GM19239 (cell line): ENCODE measurements at places on chromosomes 1 and 21.

- no peak for DNase-seq
These were observed 40.3 kb downstream of the LRRC8C start for GRCh38 chr1:89673251-89673650.

DNA sequence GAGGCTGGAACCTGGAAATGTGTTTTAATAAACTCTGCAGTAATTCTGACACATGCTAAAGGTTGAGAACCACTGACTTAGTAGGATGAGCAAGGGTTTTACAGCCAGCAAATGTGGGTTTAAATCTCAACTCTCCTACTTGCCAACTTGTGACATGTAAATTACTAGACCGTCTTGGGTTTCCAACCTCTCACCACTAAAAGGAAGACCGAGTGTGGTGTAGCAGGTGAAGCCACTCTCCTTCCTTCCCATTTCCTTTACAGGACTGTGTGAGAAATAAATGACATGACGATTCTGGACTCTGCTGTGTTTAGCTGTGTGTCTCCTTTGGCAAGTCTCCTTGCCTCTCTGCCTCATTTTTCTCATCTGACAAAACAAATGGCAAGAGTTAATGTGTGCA lies 49.5 kb upstream of the DNAJC6 start:
- no peak for DNase-seq

DNA sequence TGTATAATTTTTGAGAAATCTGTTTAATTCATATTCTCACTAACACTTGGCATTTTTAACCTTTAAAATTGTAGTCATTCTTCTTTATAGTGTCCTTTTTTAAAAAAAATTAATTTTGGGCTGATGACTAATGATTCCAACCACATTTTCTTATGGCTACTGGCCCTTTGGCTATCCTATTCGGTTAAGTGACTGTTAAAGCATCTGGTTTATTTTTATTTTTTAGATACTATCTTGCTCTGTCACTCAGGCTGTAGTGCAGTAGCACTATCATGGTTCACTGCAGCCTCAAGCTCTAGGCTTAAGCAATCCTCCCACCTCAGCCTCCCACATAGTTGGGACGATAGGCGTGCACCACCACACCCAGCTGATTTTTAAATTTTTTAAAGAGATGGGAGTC lies 723.2 kb upstream of the CXADR start:
- DNase-seq: no peak

DNA sequence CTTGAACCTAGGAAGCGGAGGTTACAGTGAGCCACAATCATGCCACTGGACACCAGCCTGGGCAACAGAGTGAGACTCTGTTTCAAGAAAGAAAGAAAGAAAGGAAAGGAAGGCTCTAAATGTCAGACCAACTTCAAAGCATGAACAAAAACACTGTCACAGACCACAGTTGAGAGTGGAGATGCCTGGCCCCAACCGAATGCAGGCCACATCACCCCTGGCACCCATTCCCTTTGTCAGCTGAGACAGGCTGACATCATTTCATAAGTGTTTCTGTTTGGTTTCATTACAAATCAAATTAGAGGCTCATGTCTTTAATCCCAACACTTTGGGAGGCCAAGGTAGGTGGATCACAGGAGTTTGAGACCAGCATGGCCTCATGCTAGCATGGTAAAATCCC lies 28.6 kb upstream of the NADK start:
- DNase-seq: no peak

- DNase-seq: peak; percentile 78
These were observed 6.3 kb downstream of the HPCA start for GRCh38 chr1:32892368-32893197.

DNA sequence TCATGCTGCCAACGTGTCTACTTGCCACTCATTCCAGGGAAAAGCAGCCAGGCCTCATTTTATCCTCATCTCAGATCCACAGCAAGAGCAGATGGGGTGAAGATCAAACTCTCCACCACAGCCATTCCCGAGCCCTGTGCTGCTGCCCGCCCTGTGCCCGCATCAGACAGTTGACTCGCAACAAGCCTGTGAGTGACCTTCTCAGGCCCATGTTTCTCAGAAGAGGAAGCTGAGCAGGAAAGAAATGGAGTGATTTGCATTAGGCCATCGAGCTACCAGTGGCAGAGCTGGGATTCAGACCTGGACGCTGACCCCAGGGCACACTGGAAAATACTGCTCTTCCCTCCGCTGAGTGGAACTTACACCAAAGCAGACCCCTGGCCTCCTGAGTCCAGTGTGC lies 1.2 kb downstream of the CNR2 start:
- no peak for DNase-seq

- no peak for DNase-seq
These were observed 24.7 kb downstream of the INAVA start for GRCh38 chr1:200919386-200919785.

- no peak for DNase-seq
These were observed 53.3 kb upstream of the SYT14 start for GRCh38 chr1:209884665-209885117.

- DNase-seq: no peak
These were observed 1.4 kb downstream of the GPR61 start for GRCh38 chr1:109541102-109541501.

DNA sequence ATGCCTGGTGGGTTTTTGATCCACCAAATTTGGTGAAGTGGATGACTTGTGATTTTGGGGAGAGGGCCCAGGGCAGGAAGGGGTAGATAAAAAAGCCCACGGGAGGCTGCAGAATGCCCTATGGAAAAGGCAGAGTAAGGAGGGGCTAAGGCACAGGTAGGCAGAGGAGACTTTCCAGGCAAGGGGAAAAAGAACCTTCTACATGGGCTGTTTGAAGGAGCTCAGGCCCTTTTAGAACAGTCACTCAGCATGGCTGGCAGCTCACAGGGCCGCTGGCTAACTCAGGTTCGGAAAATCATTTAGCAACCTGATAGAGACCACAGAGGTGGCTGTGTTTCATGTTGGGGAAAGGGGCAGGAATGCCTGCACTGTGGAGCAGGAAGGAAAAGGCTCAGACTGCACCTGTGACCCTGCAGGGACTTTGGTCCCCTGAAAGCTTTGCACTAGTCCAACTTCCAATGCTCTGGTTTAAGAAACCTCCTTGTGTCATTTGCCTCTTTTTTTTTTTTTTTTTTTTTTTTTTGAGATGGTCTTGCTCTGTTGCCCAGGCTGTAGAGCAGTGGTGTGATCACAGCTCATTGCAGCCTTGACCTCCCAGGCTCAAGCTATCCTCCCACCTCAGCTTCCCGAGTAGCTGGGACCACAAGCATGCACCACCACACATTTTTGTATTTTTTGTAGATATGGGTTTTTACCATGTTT lies 58.5 kb upstream of the ENAH start:
- no peak for DNase-seq

DNA sequence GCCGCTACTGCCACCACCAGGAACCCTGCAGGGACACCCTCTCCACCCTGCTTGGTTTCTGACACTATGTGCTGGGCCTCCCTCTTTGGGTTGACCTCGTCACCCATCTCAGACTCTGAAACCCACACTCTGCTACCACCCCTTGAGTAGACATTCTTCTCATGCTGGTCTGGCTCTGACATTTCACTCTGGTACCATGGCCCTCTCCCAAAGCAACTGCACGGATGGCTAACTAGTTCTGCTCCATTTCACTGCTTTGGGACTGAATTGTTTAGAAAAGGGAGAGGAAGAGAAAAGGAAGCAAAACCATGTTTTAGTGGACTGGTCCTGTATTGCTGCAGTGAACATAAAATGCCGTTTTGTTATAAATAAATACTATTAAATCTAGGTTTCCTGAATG lies 137.8 kb downstream of the KCNK2 start:
- DNase-seq: no peak

DNA sequence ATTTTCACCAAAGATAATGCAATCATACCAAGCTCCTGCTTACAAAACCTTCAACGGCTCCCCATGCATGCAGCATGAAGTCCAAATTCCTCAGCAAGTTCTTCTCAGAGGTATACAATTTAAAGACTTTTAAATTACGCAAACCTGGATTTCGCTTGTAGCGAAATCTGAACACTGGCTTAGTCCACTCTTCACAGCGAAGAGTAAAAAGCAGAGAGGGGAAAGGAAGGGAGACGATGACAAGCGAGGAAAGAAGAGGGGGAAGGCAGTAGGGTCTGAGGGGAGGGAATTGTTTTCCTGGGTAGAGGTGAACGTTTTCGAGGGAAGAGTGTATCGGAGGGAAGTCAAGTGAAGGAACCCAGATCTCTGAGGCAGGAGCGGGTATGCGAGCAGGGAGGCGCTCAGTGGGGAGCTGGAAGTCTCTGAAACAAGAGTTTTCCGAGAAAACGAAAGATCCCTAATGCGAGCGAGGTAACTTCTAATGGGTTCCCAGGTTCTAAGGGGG lies 790 bp downstream of the TESK2 start:
- DNase-seq: no peak

- DNase-seq: no peak
These were observed 34.9 kb upstream of the TSNAX start for GRCh38 chr1:231493421-231494185.

DNA sequence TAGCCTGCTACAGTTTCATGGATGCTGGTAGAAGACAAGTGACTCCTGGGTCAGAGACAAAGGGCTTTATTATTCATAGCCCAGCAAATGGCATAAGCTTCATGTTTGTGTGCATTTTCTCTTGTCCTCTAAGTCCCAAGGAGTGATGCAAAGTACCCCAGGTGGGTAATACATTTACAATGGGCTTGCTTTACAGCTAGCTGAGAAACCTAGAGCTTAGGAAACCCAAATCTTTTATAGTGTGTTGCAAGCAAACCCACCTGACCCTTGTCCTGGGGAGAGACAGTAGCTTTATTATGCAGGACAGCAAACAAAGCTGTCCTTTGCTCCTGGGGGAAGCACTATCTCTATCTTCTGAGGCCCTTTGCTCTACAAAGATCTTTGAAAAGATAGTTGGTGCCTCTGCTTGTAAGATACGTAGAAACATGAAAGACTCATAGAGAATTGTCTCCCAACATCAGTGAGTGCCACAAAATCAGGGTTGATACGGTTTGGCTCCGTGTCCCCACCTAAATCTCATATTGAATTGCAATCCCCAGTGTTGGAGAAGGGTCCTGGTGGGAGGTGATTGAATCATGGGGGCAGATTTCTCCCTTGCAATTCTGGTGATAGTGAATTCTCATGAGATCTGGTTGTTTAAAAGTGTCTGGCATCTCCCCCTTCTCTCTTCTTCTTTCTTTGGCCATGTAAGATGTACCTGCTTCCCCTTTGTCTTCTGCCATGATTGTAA lies 315.8 kb upstream of the USP24 start:
- DNase-seq: no peak

GRCh38 chr21:32570456-32570855 lies 14.9 kb downstream of the TCP10L start:
- DNase-seq: no peak
